CD4-positive, CD25-positive, alpha-beta regulatory T cell (primary cell): ENCODE measurements at places on chromosomes 2 and 18. TPM values are rescaled to one million over a fixed set of nuclear protein-coding genes. Genes with fewer than 3 reads are reported as not detected.

Gene IL36B
- total RNA-seq, result not detected

Gene SCN9A
- total RNA-seq, result 0.57 TPM

Gene IGFBP5
- total RNA-seq, result 0.05 TPM

Gene SNTG2
- 0.64 TPM for total RNA-seq

Gene DSG2
- 0.10 TPM for total RNA-seq

Gene ANKRD30B
- not detected for total RNA-seq

Gene TMEM18
- total RNA-seq, result 26.9 TPM

- no peak for DNase-seq
- H3K27me3 ChIP-seq, result no peaks in the 10 kb centered on the region
- H3K4me1 ChIP-seq, result no peaks in the 10 kb centered on the region
- H3K36me3 ChIP-seq, result no peaks in the 10 kb centered on the region
These were observed 56.4 kb upstream of the FMNL2 start for GRCh38 chr2:152278526-152278925.

- H3K4me1 ChIP-seq, result no peaks in the 10 kb centered on the region
- no peak overlapping the region for H3K4me3 ChIP-seq
- no peak overlapping the region for H3K27ac ChIP-seq
- H3K27me3 ChIP-seq, result no peaks in the 10 kb centered on the region
These were observed 177.9 kb upstream of the RAB6C start for GRCh38 chr2:129801575-129801974.

- DNase-seq, result no peak
- peaks cover 35% of the 10 kb centered on the region for H3K27me3 ChIP-seq
- H3K4me1 ChIP-seq, result peaks cover 10% of the 10 kb centered on the region
- H3K4me3 ChIP-seq, result no peak overlapping the region
These were observed 6.7 kb downstream of the ZNF521 start for GRCh38 chr18:25345081-25345866.

DNA sequence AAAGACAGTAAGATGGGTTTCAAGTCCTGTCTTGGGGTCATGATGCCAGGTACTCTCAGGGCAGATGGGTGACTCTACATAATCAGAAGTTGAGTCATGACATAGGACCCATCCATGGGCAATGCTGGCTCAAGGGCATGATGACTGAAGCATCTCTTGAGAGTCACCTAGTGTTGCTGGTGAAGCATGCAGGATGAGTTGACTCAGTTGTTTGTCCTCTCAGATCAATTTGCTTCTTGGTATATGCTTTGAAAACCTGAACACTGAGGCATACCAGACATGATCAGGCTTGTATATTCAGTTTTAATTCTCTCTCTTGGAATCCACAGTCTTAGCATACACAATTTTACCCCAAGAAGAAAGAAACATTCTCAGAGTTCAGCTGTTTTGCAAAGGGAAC, 658.9 kb upstream of the NXPH2 start:
- DNase-seq, result no peak
- H3K4me3 ChIP-seq, result no peak overlapping the region
- H3K27me3 ChIP-seq, result no peaks in the 10 kb centered on the region
- H3K27ac ChIP-seq, result no peak overlapping the region
- H3K4me1 ChIP-seq, result no peaks in the 10 kb centered on the region
- no peaks in the 10 kb centered on the region for H3K36me3 ChIP-seq

DNA sequence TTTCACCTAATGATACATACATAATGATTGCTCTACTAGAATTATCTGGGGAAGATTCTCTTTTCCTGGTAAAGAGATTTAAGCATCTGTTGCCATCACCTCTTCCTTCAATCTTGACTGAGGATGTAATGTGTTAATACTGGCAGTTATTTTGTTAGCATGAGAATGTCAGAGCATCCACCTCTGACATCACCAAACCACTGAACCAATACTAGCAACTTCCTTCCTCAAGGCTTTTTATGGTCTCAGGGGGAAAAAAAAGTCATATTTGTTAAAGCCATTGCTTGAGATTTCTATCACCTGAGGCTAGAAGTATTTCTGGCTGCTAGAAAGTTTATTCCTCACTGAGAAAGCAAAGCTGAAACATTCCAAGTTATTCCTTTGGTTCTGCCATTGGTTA, 48.5 kb downstream of the DSEL start:
- no peaks in the 10 kb centered on the region for H3K4me1 ChIP-seq
- H3K27ac ChIP-seq, result no peak overlapping the region
- no peaks in the 10 kb centered on the region for H3K27me3 ChIP-seq
- no peaks in the 10 kb centered on the region for H3K36me3 ChIP-seq

- H3K27me3 ChIP-seq, result no peaks in the 10 kb centered on the region
- no peak for DNase-seq
- H3K36me3 ChIP-seq, result no peaks in the 10 kb centered on the region
These were observed 54.4 kb upstream of the MYO3B start for GRCh38 chr2:170123593-170123992.

- no peaks in the 10 kb centered on the region for H3K4me1 ChIP-seq
- no peaks in the 10 kb centered on the region for H3K36me3 ChIP-seq
- no peak overlapping the region for H3K27ac ChIP-seq
- no peaks in the 10 kb centered on the region for H3K27me3 ChIP-seq
- DNase-seq, result no peak
These were observed 239.5 kb upstream of the REV1 start for GRCh38 chr2:99729104-99730025.

DNA sequence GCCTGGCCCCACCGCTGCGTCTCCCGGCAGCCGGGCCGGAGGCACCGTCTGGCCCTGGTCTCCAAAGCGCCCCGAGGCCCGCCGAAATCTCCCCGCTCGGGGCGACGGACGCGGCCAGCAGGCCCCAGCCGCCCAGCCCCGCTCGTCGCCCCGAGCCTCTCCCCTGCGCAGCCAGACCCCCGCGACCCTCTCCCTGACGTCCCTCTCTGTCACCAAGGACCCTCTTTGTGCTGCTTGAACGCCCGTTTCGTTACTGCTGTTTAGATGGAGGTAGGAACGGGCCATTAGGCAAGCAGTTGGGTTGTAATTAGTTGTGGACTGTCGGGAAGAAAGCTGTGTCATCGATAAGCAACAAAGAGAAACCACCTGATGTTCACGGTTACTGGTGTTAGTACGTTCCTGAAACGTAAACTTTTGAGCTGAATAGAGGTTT, 686 bp downstream of the UBXN4 start:
- H3K27ac ChIP-seq, result peak overlapping the region; percentile 97

- H3K4me3 ChIP-seq, result no peak overlapping the region
- no peak overlapping the region for H3K27ac ChIP-seq
- no peaks in the 10 kb centered on the region for H3K4me1 ChIP-seq
- H3K36me3 ChIP-seq, result no peaks in the 10 kb centered on the region
These were observed 55.2 kb upstream of the PAX3 start for GRCh38 chr2:222353993-222354392.

DNA sequence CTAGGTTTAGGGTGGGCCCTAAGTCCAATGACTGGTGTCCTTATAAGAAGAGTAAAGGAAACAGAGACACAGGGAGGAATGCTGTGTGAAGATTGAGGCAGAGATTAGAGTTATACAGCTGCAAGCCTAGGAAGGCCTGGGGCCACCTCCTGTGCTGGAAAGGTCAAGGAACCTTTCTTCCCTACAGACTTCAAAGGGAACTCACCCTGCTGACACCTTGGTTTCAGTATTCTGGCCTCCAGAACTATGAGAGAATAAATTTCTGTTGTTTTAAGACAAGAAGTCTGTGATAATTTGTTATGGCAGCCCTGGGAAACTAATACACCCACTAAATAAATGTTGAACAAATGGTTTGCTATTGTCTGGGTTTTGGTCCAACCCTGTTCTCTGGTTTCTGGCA, 102.3 kb upstream of the NEUROD1 start:
- no peak overlapping the region for H3K4me3 ChIP-seq
- no peak overlapping the region for H3K27ac ChIP-seq
- no peaks in the 10 kb centered on the region for H3K27me3 ChIP-seq
- no peak for DNase-seq
- no peaks in the 10 kb centered on the region for H3K4me1 ChIP-seq

GRCh38 chr2:129827311-129828090, 152.0 kb upstream of the RAB6C start:
- peaks cover 1% of the 10 kb centered on the region for H3K27me3 ChIP-seq
- H3K36me3 ChIP-seq, result no peaks in the 10 kb centered on the region
- no peaks in the 10 kb centered on the region for H3K4me1 ChIP-seq
- H3K27ac ChIP-seq, result no peak overlapping the region
- H3K4me3 ChIP-seq, result no peak overlapping the region
- no peak for DNase-seq

DNA sequence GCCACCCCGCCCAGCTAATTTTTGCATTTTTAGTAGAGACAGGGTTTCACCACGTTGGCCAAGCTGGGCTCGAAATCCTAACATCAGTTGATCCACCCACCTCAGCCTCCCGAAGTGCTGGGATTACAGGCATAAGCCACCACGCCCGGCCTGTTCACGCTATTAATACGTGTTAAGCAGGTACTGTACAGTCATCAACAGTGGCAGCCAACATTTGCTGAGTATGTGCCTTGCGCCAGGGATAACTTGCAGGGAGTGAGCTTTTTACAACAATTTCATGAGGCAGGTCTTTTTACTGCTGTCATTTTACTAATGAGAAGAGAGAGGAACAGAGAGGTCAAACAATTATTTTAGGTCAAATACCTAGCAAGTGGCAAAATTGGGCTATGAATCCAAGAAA, 115.2 kb downstream of the AP1S3 start:
- H3K4me1 ChIP-seq, result no peaks in the 10 kb centered on the region
- no peak overlapping the region for H3K4me3 ChIP-seq
- no peak for DNase-seq
- no peaks in the 10 kb centered on the region for H3K27me3 ChIP-seq
- no peaks in the 10 kb centered on the region for H3K36me3 ChIP-seq
- no peak overlapping the region for H3K27ac ChIP-seq

DNA sequence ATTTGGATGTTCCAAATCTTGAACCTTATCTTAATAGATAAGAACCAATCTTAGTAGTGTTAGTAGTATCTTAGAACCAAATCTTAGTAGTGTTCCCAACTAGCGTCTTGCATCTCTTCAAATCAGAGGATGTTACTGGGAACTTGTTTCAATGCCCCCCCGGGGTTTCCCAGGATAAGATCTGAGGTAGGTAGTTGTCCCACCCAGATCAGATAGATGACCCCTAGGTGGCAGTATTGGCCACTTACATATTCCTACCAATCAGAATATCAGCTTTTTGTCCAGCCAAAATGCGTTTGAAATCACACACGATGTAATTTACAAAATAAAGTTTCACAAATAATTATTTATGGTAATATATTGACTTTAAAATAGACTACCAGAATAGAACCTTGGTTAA, 314.8 kb downstream of the MBD2 start:
- peak; percentile 3 for DNase-seq
- H3K27me3 ChIP-seq, result no peaks in the 10 kb centered on the region
- no peaks in the 10 kb centered on the region for H3K4me1 ChIP-seq
- no peak overlapping the region for H3K27ac ChIP-seq

DNA sequence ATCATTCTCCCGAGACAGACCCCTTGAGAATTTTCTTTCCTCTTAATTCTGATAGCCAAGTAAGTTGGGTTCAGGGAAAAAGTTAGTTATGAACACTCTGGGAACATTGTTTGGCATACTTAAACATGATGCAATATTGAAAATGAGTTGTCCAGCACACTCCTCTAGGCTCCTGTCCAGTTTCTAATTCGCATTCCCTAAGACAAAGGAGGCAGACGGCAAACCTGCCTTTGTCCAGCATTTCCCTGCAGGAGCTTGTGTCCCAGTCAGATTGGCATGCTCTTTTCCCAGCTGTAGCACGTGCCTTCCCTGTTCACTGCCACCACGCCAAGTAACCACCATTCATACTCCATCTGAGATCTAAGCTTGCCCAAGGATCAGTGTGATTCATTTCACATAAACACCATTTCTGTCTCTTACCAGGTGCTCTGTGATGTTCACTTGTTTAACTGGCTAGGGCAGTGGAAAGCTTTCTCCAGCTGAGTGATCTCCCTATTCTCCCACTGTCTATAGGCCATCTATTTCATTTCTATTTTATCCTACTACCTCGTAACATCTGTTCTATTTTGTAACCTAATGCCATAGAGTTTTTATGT, 150.0 kb upstream of the EPB41L3 start:
- H3K4me3 ChIP-seq, result no peak overlapping the region
- no peak overlapping the region for H3K27ac ChIP-seq
- H3K4me1 ChIP-seq, result no peaks in the 10 kb centered on the region
- no peaks in the 10 kb centered on the region for H3K36me3 ChIP-seq
- no peaks in the 10 kb centered on the region for H3K27me3 ChIP-seq

DNA sequence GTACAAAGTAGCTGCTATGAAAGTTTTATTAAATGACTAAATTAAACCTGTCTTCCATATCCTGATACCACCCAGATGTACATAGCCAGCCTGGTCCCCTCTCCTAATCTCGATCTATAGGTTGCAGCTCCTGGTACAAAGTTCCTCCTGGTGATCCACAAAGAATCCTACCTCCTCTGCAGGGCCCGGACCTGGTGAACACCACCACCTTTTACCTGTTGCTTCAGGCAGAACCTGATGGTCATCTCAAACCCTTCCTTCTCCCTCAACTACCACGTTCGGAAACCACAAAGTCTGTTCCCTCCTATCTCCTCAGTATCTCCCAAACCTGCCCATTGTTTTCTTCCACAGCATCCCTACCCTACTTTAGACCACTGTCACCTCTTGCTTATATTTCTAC, 15.5 kb downstream of the FOXI3 start:
- no peaks in the 10 kb centered on the region for H3K27me3 ChIP-seq
- no peak for DNase-seq
- H3K4me3 ChIP-seq, result no peak overlapping the region
